ENCODE measurements at places on chromosomes 7 and 10. TPM values are rescaled to one million over a fixed set of nuclear protein-coding genes. Genes with fewer than 3 reads are reported as not detected.

DNA sequence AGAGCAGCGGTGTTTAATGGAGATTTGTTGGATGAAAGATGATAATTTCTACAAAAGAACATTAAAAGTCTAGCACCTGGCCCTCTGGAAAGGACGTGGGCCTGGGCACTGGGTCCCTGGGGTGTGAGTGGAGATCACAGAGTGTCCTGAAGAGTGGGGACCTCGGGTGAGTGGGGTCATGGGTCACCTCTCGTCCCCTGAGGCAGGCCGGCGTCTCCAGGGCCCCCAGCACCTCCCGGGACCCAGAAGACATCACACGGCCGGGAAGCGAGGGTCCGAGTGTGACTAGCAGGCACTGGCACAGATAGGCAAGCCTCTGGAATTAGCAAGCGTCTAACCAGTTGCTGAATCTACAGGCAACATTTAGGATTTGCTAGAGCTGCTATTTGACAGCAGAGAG is 257.2 kb downstream of the MAD1L1 start:
- DNase-seq = no peak

- DNase-seq = no peak
Observed at GRCh38 chr10:73911553-73912004, 647 bp downstream of the PLAU start.

DNA sequence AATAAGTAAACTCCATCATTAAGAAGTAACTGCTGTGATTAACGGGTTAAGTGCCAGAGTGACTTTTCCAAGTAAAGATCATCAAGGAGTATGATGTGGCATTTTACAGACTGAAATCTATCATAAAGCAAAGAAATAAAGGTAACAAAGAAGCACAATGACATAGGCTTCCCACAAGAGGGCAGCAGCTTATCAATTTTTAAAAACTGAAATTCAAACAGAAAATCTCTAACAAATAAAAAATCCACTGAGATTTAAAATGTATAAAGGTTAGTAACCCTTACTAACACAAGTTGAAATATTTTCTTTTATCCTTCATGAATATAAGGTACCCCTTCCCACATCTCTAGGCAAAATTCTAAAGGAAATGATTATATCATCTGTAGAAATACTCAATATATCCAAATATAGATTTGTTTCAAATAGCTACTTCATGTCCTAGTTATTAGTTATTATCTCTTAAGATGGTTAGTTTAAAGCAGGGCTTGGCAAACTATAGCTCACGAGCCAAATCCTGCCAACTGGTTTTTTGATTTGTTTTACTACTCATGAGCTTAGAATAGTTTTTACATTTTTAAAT is 29.2 kb downstream of the FAM3C start:
- no peak for DNase-seq

GRCh38 chr10:58028597-58029366 is 238.9 kb downstream of the IPMK start:
- DNase-seq = peak; percentile 72

- DNase-seq = no peak
Observed at GRCh38 chr10:72274213-72274729, 547 bp downstream of the DDIT4 start.

The SFTPA1 gene
- not detected for total RNA-seq

The SUPV3L1 gene
- 41.2 TPM for total RNA-seq

All from kidney epithelial cell (primary cell).